Neural crest cell (in vitro differentiated cells): ENCODE measurements at places on chromosomes 5 and 9.

DNA sequence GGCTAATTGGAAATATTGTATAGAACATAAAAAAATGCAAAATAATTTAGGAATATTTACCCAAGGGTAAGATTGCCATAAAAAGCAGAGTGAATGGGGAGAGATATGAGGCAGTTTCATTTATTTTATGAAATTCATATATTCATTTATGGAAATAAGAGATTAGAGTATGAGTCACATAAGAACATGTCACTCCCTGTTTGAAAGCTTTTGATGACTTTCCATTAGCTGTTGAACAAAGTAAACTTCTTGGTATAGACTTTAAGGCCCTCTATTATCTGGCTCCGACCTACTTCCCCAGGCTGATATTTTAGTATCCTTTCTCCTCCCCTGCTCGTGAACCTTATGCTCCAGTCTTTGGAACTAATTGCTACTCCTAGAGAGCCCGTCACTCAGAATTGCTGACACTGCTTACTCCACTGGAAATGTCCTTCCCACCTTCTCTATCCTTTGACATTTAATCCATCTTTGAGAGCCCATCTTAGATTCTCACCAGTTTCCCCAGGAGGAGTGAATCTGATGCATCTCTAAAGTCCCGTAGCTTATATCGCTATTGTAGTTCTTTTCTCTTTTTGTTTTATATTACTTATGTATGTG, 8.9 kb upstream of the ACTBL2 start:
- DNase-seq: no peak

DNA sequence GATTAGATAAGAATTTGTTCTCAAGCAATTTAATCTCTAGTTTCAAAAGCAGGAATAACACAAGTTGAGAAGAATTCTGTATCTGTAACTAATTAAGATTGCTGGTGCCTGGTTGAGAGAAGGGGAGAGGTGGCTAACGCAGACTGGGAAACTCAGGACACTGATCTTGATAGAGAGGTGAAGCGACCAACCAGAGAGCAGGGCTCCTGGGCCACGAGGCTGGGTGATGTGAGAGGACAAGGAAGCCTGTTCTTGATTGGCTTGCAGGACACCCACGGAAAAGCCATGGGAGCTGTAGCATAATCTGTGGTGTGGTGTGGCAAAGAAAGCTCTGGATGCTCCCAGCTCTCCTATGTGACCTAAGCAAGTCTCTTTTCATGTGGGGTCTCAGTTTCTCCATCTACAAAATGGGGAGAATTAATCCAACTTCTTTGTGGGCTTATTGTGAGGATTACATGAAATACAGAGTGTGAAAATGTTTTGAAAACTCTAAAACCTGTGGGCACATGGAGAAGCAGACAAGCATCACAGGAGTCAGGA, 594.1 kb upstream of the BRINP1 start:
- no peak for DNase-seq

- DNase-seq: no peak
These were observed 214.6 kb upstream of the C9orf72 start for GRCh38 chr9:27787891-27788290.

DNA sequence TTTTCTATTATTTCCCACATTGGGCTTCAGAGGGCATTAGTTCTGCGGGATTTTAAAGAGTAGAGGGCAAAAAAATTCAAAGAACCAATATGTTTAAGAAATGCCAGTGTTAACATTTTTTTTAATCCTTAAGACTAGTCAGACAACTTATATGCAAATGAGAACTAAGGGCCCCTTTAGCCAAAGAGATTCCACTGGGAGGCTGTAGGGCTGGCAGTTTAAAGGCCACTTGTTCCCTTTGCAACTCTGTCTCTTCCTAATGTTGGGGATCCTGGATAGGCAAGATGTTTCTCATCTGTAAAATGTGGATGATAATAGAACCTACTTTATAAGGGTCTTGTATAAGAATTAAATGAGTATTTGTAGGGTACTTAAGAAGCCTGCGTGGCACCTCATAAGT, 1395.9 kb downstream of the PTPRD start:
- no peak for DNase-seq

DNA sequence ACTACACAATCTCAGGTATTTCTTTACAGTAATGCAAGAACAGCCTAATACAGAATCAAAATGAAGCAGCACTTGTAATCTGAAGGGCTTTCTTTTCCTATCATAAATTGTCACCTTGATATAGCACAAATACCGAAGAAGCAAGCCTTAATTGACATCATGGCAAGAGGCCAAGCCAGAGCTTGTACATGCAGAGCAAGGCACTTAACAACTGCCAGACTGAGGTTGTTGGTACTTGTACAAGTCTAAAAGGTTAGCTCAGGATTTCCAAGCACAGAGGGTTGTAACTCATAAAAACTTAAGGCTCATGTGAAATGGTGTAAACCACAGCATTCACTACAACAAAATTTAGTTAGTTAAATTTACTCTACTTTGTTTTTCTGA, 158.8 kb upstream of the SPEF2 start:
- no peak for DNase-seq
